ENCODE measurements at places on chromosomes 11 and 22.

GRCh38 chr11:21262992-21263391 is 593.6 kb downstream of the NELL1 start:
- no peak for DNase-seq

- no peak for DNase-seq
Measured at GRCh38 chr11:23113887-23114216, 253.6 kb upstream of the CCDC179 start.

- DNase-seq: no peak
Measured at GRCh38 chr11:28794405-28794804, 686.2 kb downstream of the METTL15 start.

DNA sequence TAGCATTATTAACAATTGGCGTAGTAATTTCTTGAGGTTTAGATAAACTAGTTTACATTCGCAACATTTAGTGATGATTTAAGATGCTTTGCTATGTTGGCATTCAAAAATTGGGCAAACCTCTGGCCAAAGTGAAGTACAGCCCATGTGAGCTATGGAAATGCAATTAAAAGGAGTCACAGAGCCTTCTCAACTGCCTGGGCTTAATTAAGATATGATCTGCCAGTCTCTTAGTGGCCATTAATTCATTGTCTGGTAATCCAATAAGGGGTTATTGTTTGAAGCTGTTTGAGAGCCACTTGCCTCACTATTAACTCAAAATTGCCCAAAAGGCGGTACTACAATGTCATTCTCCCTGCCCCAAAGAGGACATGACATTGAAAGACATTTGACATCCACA is 608.9 kb downstream of the NTM start:
- DNase-seq: no peak

GRCh38 chr11:8870411-8871170 is 40.4 kb upstream of the AKIP1 start:
- DNase-seq: peak; percentile 68
